ENCODE measurements at places on chromosomes 5 and 9.

DNA sequence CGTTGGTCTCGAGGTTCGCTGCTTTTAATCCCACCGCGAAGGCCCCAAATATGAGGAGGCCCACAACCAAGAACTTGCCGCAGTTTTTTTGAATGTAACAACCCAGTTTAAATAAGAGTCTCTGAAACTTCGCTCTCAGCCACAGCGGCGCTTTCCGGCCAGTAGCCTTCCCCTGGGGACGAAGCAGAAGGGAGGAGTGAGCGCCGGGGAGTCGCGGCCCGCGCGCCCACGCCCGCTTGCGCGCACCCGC is 10.4 kb downstream of the PTCH1 start:
- DNase-seq, result no peak

GRCh38 chr5:64682608-64683007 is 7.7 kb upstream of the SHISAL2B start:
- DNase-seq, result no peak

DNA sequence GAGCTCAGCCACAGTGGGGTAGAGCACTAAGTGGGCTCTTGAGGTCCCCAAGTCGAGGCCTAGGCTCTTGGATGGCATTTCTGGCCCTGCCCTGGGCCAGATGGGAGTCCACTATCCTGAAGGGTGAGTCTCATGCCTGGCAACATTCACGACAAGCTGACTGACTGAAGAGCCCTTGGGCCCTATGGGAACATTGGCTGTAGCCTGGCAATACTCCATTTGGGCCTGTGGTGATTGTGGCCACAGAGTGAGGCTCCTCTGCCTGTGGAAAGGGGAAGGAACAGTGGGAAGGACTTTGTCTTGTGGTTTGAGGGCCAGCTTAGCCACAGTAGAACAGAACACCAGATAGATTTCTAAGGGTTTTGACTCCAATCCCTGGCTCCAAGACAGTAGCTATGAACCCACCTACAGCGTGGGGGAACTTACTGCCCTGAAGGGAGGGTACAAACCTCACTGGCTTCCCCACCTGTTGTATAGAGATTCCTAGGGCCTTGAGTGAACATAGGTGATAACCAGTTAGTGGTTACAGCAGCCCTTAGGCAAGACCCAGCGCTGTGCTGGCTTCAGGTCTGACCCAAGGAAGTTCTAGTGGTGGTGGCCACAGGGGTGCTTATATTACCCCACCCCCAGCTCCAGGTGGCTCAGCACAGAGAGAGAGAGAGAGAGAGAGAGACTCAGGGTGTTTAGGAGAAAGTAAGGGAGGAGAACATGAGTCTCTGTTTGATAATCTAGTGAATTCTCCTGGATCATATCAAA is 72.4 kb downstream of the KIAA0825 start:
- no peak for DNase-seq

- no peak for DNase-seq
Observed at GRCh38 chr5:67355120-67355713, 158.6 kb upstream of the CD180 start.

DNA sequence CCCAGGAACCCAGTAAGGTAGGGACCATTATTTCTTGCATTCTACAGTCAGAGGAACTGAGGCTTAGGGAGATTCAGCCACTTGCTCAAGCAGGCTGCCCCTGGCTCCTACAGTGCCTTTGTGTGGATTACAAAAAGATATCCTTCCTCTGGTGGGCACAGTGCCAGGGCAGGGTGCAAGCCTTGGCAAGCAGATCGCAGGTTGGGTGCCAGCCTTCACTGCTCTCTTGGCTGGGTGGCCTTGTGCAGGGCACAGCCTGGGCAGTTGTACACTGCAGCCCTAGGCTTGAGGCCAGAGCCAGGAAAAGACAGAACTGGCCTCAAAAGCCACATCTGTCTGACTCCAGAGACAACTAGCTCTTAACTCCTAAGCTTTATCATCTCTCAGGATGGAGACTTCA is 15.0 kb downstream of the DOCK2 start:
- DNase-seq, result no peak

GRCh38 chr9:125649315-125649714 is 57.7 kb downstream of the MAPKAP1 start:
- no peak for DNase-seq
